Activated CD4-positive, alpha-beta T cell treated with anti-CD3 and anti-CD28 coated beads, Interleukin-2, amount 10 ng/mL, durations not matched to agents 7 days and 5 days (primary cell): ENCODE measurements at places on chromosomes 6 and 20. TPM values are rescaled to one million over a fixed set of nuclear protein-coding genes. Genes with fewer than 3 reads are reported as not detected.

IMPG1 gene
- total RNA-seq = not detected

UST gene
- 0.29 TPM for total RNA-seq

TCF19 gene
- 86.7 TPM for total RNA-seq

CEBPB gene
- total RNA-seq = 24.1 TPM

ULBP3 gene
- total RNA-seq = 1.0 TPM

DNA sequence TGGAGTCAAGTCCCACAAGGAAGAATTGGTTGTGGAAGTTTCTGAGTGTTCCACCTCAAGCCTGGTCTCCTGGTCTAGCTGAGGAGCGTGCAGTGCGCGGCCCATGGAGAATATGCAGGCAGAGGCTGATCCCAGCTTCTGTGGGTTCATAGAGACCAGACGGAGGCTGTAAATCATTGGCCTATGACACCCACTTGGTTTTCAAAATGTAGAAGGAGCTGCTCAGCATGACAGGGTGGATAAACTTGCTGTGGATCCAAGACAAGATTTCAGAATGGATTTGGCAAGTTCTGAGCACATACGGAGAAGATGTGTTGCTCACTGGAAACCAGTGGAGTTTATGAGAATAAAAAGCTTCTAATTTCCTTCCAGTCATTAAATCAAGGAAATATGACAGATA, 744 bp downstream of the KIF25 start:
- H3K27me3 ChIP-seq = no peaks in the 10 kb centered on the region
- no peaks in the 10 kb centered on the region for H3K36me3 ChIP-seq
- DNase-seq = no peak
- no peak overlapping the region for H3K4me3 ChIP-seq
- no peaks in the 10 kb centered on the region for H3K4me1 ChIP-seq

GRCh38 chr20:18091623-18092022, 33.9 kb upstream of the OVOL2 start:
- H3K27ac ChIP-seq = no peak overlapping the region
- H3K36me3 ChIP-seq = no peaks in the 10 kb centered on the region
- no peaks in the 10 kb centered on the region for H3K27me3 ChIP-seq
- H3K4me3 ChIP-seq = no peak overlapping the region
- no peaks in the 10 kb centered on the region for H3K4me1 ChIP-seq
- no peak for DNase-seq

- H3K4me1 ChIP-seq = no peaks in the 10 kb centered on the region
- no peaks in the 10 kb centered on the region for H3K27me3 ChIP-seq
- H3K4me3 ChIP-seq = no peak overlapping the region
- no peaks in the 10 kb centered on the region for H3K36me3 ChIP-seq
- DNase-seq = no peak
These were observed 156.1 kb upstream of the AGPAT4 start for GRCh38 chr6:161429921-161430490.

DNA sequence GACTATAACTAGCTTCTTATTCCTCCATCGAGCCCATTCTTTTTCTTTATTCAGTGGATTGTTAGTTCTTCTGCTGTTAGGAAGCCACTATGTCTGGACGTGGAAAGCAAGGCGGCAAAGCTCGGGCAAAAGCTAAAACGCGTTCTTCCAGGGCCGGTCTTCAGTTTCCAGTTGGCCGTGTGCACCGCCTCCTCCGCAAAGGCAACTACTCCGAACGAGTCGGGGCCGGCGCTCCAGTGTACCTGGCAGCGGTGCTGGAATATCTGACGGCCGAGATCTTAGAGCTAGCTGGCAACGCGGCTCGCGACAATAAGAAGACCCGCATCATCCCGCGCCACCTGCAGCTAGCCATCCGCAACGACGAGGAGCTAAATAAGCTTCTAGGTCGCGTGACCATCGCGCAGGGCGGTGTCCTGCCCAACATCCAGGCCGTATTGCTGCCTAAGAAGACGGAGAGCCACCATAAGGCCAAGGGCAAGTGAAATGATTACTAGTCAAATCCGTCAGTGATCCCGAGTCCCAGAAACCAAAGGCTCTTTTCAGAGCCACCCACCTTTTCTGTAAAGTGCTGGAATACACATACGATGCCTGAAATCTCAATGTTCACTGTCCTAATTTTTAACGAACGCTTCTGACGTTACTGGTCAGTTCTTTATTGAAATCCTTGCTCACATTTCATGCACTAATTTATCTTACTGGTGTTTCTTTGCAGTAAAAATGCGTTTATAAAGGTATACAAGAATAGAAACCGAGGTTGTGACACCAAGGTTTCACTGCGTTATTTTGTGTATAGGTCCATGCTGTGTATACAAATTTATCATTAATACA, 129.9 kb downstream of the HFE start:
- no peaks in the 10 kb centered on the region for H3K36me3 ChIP-seq
- H3K27me3 ChIP-seq = no peaks in the 10 kb centered on the region
- peak; percentile 86 for DNase-seq
- H3K4me3 ChIP-seq = no peak overlapping the region
- no peak overlapping the region for H3K27ac ChIP-seq

- H3K36me3 ChIP-seq = no peaks in the 10 kb centered on the region
- no peak overlapping the region for H3K27ac ChIP-seq
- no peaks in the 10 kb centered on the region for H3K4me1 ChIP-seq
- no peak for DNase-seq
- H3K4me3 ChIP-seq = no peak overlapping the region
These were observed 684.3 kb downstream of the QKI start for GRCh38 chr6:164098857-164099267.

DNA sequence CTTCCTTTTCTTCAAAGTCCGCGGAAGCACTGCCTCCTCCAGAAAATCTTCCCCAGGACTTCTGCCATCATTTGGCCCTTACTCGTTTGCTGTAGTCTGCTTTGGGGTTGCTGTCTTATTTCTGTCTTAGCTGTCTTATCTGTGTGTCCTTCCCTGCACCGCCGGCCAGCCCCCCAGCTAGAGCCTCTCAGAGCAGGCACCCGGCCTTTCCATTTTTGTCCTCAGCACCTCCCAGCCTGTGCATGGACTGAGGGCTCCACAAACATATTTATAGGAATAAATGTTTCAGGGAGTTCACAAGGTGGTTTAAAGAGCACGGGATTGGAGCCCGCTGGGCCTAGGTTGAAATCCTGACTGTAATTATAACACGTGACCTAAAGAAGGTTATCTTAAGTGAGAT, 8.1 kb downstream of the GLP1R start:
- no peak for DNase-seq
- no peaks in the 10 kb centered on the region for H3K36me3 ChIP-seq
- no peak overlapping the region for H3K4me3 ChIP-seq
- no peak overlapping the region for H3K27ac ChIP-seq

- no peak overlapping the region for H3K4me3 ChIP-seq
- no peaks in the 10 kb centered on the region for H3K36me3 ChIP-seq
- H3K27me3 ChIP-seq = no peaks in the 10 kb centered on the region
- no peaks in the 10 kb centered on the region for H3K4me1 ChIP-seq
These were observed 231.4 kb downstream of the PREX1 start for GRCh38 chr20:48596334-48596898.
